Left lung (tissue), 14 donors: ENCODE measurements at places on chromosomes 6 and 20. TPM values are rescaled to one million over a fixed set of nuclear protein-coding genes. Genes with fewer than 3 reads are reported as not detected.

Gene MAVS
- total RNA-seq: 37.3 TPM

Gene CST3
- 628 TPM for total RNA-seq

DNA sequence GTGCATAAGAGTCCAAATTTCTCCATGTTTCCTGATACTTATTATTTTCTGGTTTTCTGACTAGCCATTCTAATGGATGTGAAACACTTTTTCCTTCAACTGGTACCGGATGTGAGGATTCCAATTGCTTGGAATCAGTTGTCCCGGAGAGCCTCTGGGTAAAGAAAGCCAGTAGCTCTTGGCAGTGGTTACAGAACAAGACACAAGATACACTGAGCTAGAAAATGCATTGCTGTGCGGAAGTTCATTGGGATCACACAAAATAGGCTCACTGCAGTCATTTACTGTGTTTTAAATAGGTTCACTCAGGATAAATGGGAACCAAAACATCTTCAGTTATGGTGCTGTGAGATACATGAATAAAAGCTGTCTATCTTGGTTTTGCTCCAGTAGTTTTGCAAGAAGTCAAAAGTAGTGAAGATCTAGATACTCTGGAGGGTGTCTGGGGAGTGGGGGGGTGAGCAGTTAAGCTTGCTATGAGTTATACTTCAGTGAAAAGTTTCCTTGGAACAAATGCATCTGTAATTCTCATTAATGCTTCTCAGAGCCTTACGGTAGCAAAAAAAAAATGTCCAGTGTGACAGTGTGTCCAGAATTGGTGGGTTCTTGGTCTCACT lies 54.4 kb upstream of the RNF182 start:
- H3K4me1 ChIP-seq: no peaks in the 10 kb centered on the region
- no peak for DNase-seq
- no peaks in the 10 kb centered on the region for H3K36me3 ChIP-seq
- no peak overlapping the region for H3K4me3 ChIP-seq
- H3K27ac ChIP-seq: no peak overlapping the region

DNA sequence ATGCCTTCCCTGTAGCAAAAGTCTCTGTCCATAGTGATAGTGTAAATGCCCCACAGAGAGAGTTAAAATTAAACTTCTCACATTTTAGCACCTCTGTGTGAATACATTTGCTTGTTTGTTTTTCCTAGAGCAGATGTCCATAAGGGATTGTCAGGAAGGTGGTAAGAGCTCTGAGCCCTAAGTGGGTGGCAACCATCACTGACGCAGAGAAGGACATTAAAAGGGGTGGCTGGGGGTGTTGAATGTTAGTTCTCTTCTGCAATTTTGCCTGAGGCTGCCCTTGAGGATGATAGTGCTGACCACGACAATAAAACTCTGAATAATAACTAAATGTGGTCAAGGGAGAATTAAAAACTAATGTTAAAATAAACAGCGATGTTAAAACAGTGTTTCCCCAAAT lies 174.3 kb upstream of the ID4 start:
- no peaks in the 10 kb centered on the region for H3K36me3 ChIP-seq
- no peak for DNase-seq
- H3K27ac ChIP-seq: no peak overlapping the region

- DNase-seq: no peak
- peaks cover 23% of the 10 kb centered on the region for H3K4me1 ChIP-seq
- H3K27ac ChIP-seq: no peak overlapping the region
- no peaks in the 10 kb centered on the region for H3K27me3 ChIP-seq
Observed at GRCh38 chr6:157531169-157531985, 150.4 kb downstream of the ZDHHC14 start.

DNA sequence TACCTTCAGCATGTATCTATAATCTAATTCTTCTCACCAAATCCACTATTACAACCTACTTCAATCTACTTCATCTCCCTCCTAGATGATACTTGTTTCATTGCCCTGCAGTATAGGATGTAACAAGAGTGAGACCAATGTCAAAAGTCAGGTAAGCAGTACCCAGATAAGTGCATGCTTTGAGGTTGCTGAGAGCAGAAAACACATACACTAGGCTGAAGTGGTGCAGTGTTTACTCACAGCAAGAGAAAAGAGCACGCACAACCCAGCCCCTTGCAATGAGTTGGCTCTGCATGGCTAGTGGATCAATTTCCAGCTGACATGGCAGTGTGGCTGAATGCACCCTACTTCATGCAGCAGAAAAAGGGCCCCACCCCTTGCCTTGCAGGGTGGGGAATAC lies 199.9 kb downstream of the EPHA7 start:
- H3K27ac ChIP-seq: no peak overlapping the region
- no peak overlapping the region for H3K4me3 ChIP-seq
- H3K27me3 ChIP-seq: no peaks in the 10 kb centered on the region
- no peaks in the 10 kb centered on the region for H3K4me1 ChIP-seq
- no peak for DNase-seq
- H3K36me3 ChIP-seq: no peaks in the 10 kb centered on the region
